ENCODE measurements at places on chromosomes 12 and 14.

GRCh38 chr12:106287364-106287763 lies 15.2 kb upstream of the TCP11L2 start:
- DNase-seq, result no peak

DNA sequence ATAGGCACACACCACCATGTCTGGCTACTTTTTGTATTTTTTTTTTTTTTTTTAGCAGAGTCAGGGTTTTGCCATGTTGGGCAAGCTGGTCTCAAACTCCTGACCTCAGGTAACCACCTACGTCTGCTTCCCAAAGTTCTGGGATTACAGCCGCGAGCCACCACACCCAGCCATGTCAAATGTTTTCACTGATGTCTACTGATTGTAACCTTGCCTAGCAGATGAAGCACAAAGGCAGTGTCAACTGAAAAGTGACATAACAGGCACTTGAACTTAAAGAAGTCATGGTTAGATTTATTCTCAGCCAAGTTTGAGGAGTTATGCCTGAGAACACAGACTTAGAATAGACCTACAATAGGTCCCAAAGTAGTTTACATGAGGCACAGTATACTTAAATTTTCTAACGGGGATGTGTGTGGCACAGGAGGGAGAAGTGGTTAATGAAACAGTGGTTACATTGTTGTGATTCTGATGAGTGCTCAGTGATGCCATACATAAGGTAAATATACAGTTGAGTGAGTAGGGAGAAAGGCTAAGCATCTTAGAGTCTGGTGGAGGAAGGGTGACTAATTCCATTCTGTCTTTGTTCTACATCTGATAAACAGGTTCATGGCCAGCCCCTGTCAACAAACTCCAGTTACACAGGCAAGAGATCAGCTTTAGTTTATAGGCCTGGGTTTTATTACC lies 12.6 kb upstream of the RNASE4 start:
- DNase-seq, result no peak

GRCh38 chr12:46124132-46124847 lies 133.9 kb upstream of the SCAF11 start:
- DNase-seq, result no peak

GRCh38 chr12:77893918-77894317 lies 63.2 kb downstream of the NAV3 start:
- no peak for DNase-seq

DNA sequence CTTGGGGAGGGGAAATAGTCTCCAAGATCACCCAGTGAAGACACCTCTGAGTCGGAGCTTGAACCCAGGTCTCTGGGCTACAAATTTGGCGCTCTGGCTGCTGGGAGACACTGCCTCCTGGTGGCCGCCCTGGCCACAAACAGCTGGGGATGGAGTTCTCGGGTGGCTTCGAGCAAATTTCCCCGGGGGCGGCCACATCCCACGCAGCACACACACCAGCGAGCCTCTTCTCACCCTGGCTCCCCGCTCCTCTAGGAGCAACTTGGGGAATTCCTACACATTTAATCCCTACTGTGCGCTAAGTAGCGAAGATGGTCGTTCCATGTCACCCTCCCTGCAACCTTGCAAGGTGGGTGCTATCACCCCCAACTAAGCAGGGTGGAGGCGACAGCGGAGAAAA lies 66.2 kb upstream of the BEGAIN start:
- no peak for DNase-seq
